ENCODE measurements at places on chromosomes 1 and 21. TPM values are rescaled to one million over a fixed set of nuclear protein-coding genes. Genes with fewer than 3 reads are reported as not detected.

- peaks cover 11% of the 10 kb centered on the region for H3K36me3 ChIP-seq
- H3K4me1 ChIP-seq = peaks cover 33% of the 10 kb centered on the region
- H3K27me3 ChIP-seq = no peaks in the 10 kb centered on the region
- peak overlapping the region; percentile 97 for H3K27ac ChIP-seq
- peak overlapping the region; percentile 86 for H3K4me3 ChIP-seq
These were observed 917 bp downstream of the STX12 start for GRCh38 chr1:27773826-27774445.

VSIG8 gene
- total RNA-seq = not detected

DNA sequence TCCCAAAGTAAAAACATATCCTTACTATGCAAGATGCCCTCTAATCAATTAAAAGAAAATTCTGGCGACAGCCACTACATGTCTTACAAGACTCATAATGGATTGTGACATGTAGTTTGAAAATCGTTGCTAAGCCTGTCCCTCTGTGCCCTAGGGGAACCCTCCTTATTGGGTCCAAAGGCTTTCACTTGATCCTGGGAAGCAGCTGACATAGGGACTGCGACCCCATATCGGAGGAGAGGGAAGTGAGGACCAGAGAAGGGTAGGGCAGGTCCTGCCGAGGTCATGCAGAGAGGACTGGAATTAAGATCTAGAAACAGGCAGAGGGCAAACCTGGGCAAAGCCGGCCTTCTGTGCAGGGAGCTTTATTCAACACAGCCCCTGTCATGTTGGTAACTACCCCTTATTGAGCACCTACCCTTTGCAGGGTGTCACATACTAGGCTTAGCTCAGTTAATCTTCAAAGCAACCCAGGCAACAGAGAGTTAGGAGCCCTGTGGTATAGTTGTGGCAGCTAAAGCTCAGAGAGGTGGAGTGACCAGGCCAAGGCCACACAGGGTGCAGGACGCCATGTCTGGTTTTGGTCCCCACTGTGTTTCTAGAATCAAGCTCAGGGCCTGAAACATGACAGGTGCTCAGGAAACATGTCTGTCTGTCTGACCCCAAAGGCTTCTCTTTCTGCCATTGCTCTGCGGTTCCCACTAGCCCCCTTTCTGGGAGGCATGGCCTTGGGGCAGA is 18.4 kb upstream of the IFNLR1 start:
- peaks cover 9% of the 10 kb centered on the region for H3K27me3 ChIP-seq
- H3K36me3 ChIP-seq = no peaks in the 10 kb centered on the region
- no peak overlapping the region for H3K27ac ChIP-seq
- H3K4me1 ChIP-seq = peaks cover 17% of the 10 kb centered on the region

GRCh38 chr1:62045574-62045973 is 149.1 kb upstream of the L1TD1 start:
- DNase-seq = no peak
- peaks cover 2% of the 10 kb centered on the region for H3K36me3 ChIP-seq
- H3K27me3 ChIP-seq = no peaks in the 10 kb centered on the region
- no peak overlapping the region for H3K4me3 ChIP-seq
- H3K27ac ChIP-seq = no peak overlapping the region

DNA sequence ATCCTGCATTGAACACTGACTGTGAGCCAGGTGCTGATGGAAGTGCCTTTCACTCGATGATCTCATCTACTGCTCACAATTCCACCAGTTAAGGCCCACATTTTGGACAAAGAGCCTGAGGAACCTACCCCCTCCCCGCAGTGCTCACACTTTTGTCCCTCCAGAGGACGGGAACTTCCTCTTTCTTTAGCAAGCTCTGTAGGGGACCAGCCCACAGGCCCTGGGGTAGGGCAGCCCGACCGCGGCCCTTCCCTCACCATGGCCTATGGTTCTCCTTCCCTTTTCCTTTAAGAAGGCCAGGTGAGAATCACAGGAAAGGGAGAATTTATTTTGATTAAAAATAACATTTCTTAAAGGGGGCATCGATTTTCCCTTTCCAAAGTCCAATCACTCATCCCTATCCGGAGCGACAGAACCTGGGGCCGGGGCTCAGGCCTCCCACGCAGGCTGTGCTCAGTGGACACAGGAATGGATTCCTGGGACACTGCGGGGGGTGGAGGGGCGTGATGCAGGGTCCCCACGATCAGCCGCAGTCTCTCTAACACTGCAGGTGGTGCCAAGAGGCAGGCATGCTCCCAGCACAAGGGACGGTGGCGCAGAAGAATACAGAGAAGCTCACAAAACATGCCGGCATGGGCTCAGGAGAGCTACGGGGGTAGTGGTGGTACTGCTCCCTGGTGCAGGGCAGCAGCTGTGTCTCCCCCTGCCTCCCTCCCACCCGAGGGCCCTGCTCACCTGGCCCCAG is 8.9 kb upstream of the KCNE1 start:
- no peaks in the 10 kb centered on the region for H3K36me3 ChIP-seq
- DNase-seq = no peak
- peaks cover 10% of the 10 kb centered on the region for H3K4me1 ChIP-seq
- H3K27me3 ChIP-seq = no peaks in the 10 kb centered on the region
- no peak overlapping the region for H3K27ac ChIP-seq

GRCh38 chr1:14539309-14539708 is 59.2 kb upstream of the KAZN start:
- DNase-seq = no peak
- H3K4me1 ChIP-seq = no peaks in the 10 kb centered on the region
- no peak overlapping the region for H3K4me3 ChIP-seq
- no peak overlapping the region for H3K27ac ChIP-seq

Data from activated CD8-positive, alpha-beta memory T cell treated with anti-CD3 and anti-CD28 coated beads, Interleukin-2, amount 10 ng/mL, durations not matched to agents 7 days and 5 days (primary cell).